Stimulated activated naive CD4-positive, alpha-beta T cell (primary cell): ENCODE measurements at places on chromosomes 3 and 15.

- no peak for DNase-seq
Measured at GRCh38 chr3:69426291-69426966, 40.5 kb upstream of the FRMD4B start.

DNA sequence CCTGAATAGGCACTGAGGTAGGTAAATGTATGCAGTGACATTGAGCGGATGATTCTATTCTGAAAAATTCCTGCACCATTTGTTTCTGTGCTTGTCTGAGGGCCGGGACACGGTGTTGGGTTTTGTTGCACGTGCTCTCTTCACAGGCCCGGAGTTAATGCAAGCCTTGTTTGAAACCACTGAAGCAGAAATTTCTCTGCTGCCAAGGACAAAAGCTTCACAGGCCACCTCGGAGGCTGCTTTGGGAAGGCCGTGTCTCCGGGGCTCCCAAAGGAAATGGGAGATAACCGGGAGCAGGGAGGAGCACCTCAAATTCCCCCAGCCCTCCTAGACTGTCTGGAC lies 179.4 kb downstream of the OPA1 start:
- no peak for DNase-seq

- peak; percentile 29 for DNase-seq
Measured at GRCh38 chr15:31080591-31081014, 20.9 kb downstream of the TRPM1 start.

- DNase-seq, result peak; percentile 46
Measured at GRCh38 chr3:40309925-40310695, 603 bp downstream of the EIF1B start.

GRCh38 chr15:59997070-59997701 lies 6.9 kb upstream of the FOXB1 start:
- DNase-seq, result peak; percentile 10

- DNase-seq, result no peak
Measured at GRCh38 chr15:64340355-64340754, 15.6 kb downstream of the CSNK1G1 start.

- DNase-seq, result peak; percentile 27
Measured at GRCh38 chr3:67381667-67382272, 272.6 kb downstream of the SUCLG2 start.

GRCh38 chr3:47610583-47610982 lies 31.9 kb upstream of the CSPG5 start:
- DNase-seq, result no peak

GRCh38 chr3:5073374-5074085 lies 48.6 kb upstream of the ARL8B start:
- DNase-seq, result no peak

DNA sequence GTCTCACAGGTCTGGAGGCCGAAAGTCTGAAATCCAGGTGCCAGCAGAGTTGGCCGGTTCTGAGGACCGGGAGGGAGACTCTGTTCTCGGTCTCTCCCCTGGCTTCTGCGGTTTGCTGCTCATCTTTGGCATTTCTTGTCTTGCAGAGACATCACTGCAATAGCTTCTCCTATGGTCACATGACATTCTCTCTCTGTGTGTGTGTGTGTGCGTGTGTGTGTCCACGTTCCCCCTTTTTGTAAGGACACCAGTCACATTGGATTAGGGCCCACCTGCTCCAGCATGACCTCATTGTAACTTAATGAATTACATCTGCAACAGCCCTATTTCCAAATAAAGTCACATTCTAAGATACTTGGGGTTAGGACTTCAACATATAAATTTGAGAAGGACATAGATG lies 12.4 kb upstream of the ATP10A start:
- no peak for DNase-seq

GRCh38 chr3:142263112-142263511 lies 37.7 kb upstream of the GK5 start:
- DNase-seq, result no peak

DNA sequence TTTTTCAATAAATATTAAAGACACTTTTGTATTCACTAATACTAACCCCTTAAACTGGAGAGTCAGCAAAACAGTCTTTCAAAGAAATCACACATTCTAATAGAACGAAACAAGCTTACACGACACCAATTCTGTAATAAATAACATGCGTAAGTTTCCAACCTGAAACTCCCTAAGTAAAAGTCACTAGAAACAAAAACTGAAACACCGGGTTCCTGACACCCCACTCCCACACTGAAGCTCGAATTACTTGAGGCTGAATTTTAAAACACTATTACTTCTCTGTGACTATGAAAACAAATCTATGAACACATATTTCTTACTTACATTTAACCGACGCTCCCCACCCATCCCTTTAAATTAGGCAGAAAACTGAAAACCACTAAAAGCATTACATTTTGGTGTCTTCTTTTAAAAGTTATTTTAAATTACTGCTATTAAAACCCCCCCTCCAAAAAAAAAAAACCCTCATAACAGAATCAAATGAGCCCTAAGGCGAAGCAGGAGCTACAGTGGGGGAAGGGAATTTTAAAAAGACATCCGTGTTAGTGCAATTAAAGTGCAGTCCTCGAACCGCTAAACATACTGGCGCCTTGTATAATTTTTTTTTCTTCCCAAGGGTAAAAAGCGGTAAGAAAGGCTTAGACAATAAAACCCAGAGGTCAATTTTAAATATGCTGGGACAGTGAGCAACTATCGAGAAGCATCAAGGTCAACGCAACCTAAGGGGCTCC lies 878 bp downstream of the SPPL2A start:
- DNase-seq, result peak; percentile 54

- no peak for DNase-seq
Measured at GRCh38 chr15:60384053-60384452, 13.7 kb downstream of the ANXA2 start.

- DNase-seq, result no peak
Measured at GRCh38 chr3:100766069-100766468, 56.8 kb downstream of the TFG start.

DNA sequence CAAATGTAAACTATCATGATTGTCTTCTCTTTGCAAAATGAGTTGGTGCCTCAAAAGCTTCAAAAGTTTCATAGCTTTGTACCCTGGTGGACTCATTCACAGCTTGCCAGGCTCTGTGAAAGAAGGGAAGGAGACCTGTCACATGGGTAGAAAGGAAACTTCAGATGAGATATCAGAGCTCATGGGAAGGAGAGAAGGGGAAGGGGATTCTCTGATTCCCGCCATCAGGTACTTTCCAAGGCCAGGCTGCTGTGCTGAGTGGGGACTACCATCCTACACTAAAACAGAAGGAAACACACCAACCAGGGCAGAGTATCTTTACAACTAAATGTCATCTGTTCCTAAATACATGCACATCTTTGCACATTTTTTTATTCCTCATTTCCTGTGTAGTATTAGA lies 9.2 kb downstream of the ILDR1 start:
- DNase-seq, result no peak

- DNase-seq, result no peak
Measured at GRCh38 chr3:56680054-56680580, 2.9 kb downstream of the TASOR start.

DNA sequence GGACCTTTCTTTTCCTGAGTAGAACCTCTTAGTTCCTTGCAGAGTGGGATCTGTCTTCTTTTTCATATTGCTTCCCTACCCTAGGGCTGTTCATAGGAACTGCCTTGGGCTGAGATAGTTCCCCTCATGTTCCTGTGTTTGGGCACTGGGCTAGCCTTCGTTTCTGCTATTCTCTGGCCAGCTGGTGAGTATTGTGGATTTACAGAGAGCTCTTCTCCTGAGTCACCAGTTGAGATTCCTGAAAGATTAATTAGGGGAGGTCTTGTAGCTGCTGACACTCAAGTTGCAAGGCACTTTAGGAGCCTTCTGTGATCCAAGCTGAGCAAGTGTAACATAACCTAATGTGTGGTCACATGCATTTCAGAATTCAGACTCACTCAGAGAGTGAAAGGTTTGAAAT lies 30.7 kb downstream of the CHD2 start:
- no peak for DNase-seq

DNA sequence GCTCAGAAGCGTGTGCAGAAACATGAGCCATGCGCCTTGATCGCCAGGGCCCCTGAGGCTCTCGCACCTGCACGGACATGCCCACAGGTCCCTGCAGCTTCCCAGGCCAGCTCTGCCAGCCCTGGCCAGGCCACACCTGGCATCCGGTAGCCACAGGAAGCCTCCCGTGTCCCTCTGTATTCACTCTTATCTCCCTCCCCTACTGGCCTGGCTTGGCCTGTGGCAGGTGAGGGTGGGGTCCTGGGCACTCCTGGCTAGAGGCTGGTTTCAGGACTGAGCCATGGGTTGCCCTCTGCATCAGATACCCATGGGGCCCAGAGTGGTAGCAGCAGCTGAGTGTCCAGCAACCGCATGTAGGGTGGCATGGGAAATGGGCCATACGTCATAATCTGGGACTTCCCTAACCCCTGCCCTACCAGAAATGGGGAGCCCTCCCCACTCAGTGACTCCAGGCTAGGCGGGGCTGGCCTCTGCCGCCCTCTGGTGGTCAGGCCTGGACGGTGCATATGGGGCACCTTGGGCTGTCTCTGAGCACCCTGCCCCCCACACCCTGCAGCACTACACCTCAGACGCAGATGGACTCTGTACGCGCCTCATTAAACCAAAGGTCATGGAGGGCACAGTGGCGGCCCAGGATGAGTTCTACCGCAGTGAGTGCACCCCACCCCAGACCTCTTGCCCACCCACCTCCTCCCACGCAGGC lies 12.6 kb upstream of the LMAN1L start:
- peak; percentile 84 for DNase-seq

- DNase-seq, result no peak
Measured at GRCh38 chr3:72058493-72059081, 273.6 kb upstream of the PROK2 start.

DNA sequence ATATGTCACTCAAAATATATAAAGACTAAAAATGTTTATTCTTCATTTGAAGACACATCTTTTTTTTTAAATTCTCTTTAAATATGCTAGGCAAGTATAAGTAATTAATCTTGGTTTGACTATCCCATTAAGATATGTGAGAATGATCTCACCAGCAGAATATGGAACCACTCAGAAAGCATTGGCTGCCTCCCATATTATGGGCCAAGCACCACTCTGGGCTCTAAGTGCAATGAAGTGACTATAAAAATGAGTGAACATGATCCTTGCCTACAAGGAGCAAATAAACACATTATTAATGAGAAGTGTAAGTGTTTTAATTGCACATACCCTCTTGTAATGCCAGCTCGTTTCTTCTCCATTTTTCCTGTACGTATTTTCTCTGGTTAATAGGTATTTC lies 328.5 kb downstream of the NAALADL2 start:
- DNase-seq, result no peak

DNA sequence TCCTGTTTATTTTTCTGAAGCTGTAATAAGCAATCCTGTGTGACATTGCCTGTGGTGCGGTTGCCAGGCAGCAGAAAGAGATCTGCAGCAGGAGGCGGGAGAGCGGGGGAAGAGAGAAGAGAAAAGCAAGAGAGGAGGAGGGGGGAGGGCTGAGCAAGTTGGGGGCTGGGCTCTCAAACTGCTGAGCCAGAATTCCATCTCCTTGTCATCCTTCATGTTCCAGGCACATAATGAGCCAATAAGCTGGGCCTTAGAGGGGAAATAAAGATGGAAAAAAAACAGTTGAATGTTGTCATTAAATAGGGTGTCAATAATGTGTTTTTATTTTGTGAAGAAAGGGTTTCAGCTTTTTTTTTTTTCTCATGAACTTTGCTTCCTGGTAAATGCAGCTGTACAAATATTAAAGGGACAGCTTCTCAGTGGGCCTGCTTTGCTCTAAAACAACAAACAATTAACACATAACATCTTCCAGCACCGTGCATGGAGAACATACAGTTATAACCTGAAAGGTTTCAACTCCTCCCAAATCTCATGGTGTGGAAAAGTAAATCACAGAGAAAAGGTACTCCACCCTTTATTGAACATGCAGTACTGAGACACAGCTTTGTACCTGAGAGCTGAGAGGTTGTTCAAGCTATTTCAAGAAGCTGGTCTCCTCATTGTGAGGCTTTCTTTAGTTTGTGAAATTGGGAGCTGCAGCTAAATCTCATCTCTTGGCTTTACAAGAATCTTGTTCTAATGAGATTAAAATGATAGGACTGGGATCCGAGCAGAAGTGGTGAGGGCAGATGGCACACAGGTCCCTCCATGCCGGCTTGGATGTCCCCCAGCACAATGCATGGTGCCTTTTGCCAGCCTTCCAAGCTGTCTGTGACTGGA lies 451.1 kb upstream of the KCNMB2 start:
- DNase-seq, result peak; percentile 56

GRCh38 chr3:153369561-153370374 lies 207.7 kb downstream of the RAP2B start:
- DNase-seq, result no peak

DNA sequence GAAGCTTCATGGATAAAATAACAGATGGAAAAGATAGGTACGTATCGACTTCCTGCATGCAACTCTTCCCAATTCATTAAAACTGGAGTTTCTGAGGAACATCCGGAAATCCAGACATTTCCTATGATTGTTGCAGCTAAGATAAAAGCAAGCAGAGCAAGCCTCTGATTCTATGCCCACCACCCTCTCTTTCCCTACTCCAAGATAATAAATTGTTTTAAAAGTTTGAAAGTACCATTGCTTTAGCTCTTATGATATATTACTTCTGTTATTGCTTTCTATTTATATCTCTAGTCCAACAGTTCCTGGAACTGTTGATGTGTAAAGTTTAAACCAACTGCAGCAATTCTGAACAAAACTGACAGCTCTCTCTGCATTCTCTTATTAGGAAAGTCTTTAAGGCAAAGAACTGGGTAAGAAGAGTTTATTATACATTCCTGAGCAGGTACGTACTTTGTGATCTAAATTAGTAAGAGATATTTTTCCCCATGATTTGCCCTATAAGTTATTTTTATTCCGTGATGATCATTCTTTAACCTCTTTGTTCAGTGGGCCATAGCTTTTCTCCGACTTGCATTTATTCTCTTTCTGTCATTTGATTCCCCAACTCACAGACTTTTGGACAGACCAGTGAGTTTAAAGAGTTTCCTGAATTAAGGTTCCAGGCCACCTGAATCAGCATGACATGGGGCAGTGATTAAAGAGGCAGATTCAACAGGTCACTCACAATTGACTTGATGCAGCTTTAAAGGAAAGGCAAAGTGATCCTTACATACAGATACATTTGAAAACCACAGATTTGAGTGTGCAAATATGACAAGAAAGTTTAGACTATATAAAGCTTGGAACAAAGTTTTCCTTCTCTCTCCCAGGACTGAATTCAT lies 94.2 kb upstream of the THRB start:
- no peak for DNase-seq

DNA sequence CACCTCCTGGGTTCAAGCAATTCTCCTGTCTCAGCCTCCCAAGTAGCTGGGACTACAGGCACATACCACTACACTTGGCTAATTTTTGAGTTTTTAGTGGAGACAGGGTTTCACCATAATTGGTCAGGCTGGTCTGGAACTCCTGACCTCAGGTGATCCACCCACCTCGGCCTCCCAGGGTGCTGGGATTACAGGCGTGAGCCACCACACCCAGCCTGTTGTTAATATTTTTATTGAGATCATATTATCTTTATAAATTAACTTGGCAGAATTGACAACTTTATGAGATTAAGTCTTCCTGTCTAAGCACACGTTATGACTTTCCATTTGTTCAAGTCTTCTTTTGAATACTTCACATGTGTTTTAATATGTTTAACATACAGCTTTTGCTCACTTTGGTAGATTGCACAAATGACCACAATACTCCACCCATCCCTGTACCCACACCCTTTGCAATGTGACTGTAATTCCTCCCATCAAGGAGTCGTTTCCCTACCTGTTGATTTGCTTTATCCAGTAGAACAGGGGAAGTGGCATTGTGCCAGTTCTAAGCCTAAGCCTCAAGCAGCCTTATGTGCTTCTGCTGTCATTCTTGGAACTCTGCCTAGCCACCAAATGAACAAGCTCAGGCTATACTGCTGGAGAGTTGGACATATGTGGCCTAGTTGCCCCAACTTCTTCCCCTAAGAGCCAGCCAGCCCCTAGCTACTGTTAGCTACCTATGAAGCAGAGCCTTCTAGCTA lies 8.2 kb downstream of the XYLB start:
- no peak for DNase-seq

GRCh38 chr3:177827511-177828207 lies 630.4 kb upstream of the TBL1XR1 start:
- DNase-seq, result no peak
